Neural cell (in vitro differentiated cells): ENCODE measurements at places on chromosomes 3 and 15. TPM values are rescaled to one million over a fixed set of nuclear protein-coding genes. Genes with fewer than 3 reads are reported as not detected.

FBLN2 gene
- polyA plus RNA-seq: 0.30 and 0.37 TPM in 2 replicates

MNS1 gene
- polyA plus RNA-seq: not detected in 2 replicates

KPNA4 gene
- polyA plus RNA-seq: 20.7 and 23.1 TPM in 2 replicates

RETNLB gene
- not detected in 2 replicates for polyA plus RNA-seq

CHRD gene
- 2.9 and 4.8 TPM in 2 replicates for polyA plus RNA-seq

TRMT10C gene
- 42.1 and 44.5 TPM in 2 replicates for polyA plus RNA-seq

SERINC4 gene
- polyA plus RNA-seq: 0.38 and 0.47 TPM in 2 replicates

SLC6A1 gene
- 43.2 and 52.0 TPM in 2 replicates for polyA plus RNA-seq

ARRDC4 gene
- 38.6 and 39.7 TPM in 2 replicates for polyA plus RNA-seq

CAMK2N2 gene
- polyA plus RNA-seq: 2.8 and 5.7 TPM in 2 replicates

ANKRD34C gene
- polyA plus RNA-seq: not detected in 2 replicates

SLC2A2 gene
- not detected in 2 replicates for polyA plus RNA-seq

MCTP2 gene
- not detected in 2 replicates for polyA plus RNA-seq

ARNT2 gene
- 41.2 and 49.8 TPM in 2 replicates for polyA plus RNA-seq

VEPH1 gene
- 0.22 and 0.89 TPM in 2 replicates for polyA plus RNA-seq

GCSAM gene
- polyA plus RNA-seq: not detected in 2 replicates

PLA2G4F gene
- polyA plus RNA-seq: not detected in 2 replicates

HAPLN3 gene
- not detected in 2 replicates for polyA plus RNA-seq

GOLGA8S gene
- polyA plus RNA-seq: not detected in 2 replicates

CLRN1 gene
- 0.18 and 0.27 TPM in 2 replicates for polyA plus RNA-seq
